AG09319 (cell line): ENCODE measurements at places on chromosomes 11 and 22.
A peak's percentile ranks its signal among the peaks of the same experiment; 100 is the strongest.

DNA sequence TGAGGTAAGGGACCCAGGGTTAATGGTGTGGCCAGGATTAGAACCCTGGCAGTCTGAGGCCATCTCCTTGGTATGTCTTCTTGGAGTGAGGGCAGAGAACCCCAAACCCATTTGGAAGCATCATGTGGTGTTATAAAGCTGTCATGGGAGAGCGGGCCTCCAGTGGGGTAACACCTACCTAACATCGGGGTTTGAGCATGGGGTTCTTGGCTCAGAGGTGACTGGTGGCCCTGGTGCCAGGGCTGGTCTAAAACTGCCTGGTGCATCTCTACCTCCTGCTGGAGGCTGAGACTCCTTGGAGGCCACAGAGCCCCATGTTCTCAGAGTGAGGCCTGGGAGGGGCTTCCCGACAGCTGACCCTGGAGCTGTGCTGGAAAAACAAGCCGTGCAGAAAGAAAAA is 4.5 kb downstream of the PRDM11 start:
- DNase-seq = no peak

DNA sequence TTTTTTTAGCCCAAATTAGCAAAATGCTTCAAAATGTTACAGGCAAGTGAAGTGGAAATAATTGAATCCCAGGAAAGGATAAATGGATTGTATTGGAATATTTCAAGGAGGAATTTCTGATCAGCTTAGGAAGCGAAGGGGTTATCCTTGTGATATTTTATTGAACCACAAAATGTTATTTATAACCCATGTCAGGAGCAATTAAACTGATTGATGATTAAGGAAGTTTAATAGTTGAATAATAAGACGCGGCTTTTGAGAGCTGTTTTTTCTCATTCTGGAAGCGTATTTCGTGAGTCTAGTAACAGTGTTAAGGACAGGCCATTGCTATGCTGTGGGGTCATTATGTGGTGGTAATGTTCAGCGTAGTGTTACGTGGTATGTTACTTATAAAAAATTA is 192.3 kb downstream of the TBC1D22A start:
- DNase-seq = no peak

- DNase-seq = no peak
Measured at GRCh38 chr11:36035999-36036398, 92.1 kb downstream of the LDLRAD3 start.

DNA sequence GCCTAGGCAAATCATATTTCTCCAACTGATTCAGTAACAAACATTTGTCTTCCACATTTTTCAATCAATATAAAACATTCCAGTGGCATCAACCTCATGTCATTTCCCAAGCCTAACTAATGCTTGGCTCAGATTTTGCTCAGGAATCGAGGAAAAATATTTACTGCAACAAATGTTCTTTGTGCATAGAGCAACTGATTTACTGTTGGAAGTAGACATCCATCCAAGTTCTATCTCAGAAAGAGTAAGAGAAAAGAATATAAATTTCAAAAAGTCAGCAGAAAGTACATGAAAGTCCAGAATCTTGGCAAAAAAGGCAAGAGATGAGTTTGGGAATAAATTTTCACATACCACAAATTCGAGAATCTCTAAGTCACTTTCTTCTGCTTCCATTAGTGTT is 2245.0 kb upstream of the RAG2 start:
- DNase-seq = no peak

GRCh38 chr11:100072131-100072530 is 615.0 kb upstream of the ARHGAP42 start:
- DNase-seq = no peak

- no peak for DNase-seq
Measured at GRCh38 chr11:67291481-67292381, 2.6 kb downstream of the ANKRD13D start.

DNA sequence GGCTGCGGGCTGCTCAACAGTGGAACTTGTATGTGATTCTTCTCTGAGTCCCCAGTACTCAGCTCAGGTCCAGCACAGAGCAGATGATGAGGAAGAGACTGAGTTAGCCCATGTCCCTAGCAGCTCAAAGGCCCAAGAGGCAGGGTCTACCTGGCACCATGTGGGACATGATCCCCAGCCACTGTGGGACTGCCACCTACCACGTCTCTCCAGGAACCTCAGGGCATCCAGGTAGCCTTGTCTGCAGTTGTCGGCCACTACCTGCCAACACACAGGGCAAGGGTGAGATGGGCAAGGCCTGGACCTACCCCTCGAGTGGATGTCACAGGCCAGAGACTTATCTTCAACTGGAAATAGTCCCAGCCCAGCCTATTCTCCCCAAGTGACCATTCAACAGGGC is 4.4 kb downstream of the PNPLA5 start:
- DNase-seq = no peak

- no peak for DNase-seq
Measured at GRCh38 chr22:44661070-44661469, 40.9 kb upstream of the PRR5 start.

- DNase-seq = no peak
Measured at GRCh38 chr11:13705710-13706109, 37.2 kb downstream of the FAR1 start.

- no peak for DNase-seq
Measured at GRCh38 chr11:120702656-120703055, 191.1 kb downstream of the GRIK4 start.

DNA sequence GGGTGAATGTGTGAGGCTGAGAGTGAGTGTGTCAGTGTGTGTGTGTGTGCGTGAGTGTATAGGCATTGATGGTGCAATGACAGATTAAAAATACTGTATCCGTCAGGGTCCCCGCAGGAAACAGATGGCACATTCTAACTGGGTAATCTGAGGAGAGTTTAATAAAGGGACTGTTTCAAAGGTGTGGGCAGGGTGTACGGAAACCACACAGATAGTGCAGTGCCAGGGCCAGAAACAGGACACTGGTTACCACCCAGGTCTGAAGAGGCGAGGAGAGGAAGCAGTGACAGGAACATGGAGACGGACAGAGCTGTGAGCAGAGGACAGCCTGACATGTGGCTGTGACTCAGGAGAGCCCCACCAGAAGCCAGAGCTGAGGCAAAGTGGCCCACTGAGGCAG is 16.5 kb downstream of the P2RX3 start:
- no peak for DNase-seq

GRCh38 chr11:100467821-100468508 is 219.1 kb upstream of the ARHGAP42 start:
- DNase-seq = no peak

- no peak for DNase-seq
Measured at GRCh38 chr11:45391168-45391850, 105.2 kb upstream of the SYT13 start.

DNA sequence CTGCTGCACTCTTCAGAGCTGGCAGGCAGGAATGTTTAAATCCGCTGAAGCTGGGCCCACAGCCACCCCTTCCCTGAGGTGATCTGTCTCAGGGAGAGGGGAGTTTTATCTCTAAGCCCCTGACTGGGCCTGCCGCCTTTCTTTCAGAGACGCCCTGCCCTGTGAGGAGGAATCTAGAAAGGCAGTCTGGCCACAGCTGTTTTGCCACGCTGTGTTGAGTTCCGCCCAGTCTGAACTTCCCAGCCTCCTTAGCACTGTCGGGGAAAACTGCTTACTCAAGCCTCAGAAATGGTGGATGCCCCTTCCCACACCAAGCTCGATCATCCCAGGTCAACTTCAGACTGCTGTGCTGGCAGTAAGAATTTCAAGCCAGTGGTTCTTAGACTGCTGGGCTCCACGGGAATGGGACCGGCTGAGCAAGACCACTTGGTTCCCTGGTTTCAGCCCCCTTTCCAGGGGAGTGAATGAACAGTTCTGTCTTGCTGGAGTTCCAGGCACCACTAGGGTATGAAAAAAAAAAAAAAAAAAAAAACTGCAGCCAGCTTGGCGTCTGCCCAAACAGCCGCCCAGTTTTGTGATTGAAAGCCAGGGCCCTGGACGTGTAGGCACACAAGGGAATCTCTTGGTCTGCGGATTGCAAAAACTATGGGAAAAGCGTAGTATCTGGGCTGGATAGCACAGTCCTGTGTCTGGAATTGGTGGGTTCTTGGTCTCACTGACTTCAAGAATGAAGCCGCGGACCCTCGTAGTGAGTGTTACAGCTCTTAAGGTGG is 127.4 kb downstream of the SPON1 start:
- no peak for DNase-seq

- peak; percentile 75 for DNase-seq
Measured at GRCh38 chr22:27435844-27436576, 365.5 kb downstream of the MN1 start.

GRCh38 chr11:70225681-70226177 is 22.6 kb downstream of the FADD start:
- DNase-seq = no peak

GRCh38 chr11:63839508-63840355 is 822 bp downstream of the MARK2 start:
- no peak for DNase-seq

GRCh38 chr11:6616596-6617250 is 2.5 kb downstream of the TPP1 start:
- no peak for DNase-seq

- no peak for DNase-seq
Measured at GRCh38 chr11:115963156-115963555, 458.9 kb upstream of the CADM1 start.

DNA sequence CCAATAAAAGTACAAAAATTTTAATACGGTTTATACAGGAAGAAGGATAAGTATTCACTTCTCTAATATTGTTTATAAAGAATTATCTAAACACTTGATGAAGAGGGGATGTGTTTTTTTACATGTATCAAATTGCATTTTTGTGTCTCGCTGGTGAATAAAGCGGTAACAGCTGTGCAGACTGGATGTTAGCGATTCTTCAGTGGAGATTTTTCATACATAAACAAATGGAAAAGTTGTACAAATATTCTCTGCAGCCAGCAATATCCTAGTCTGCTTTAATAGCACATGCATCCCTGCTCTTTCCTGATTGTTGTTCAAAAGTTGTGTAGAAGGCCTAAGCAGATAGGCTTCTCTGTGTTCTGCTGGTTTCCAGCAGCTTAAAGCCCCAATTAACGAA is 369.3 kb downstream of the SOX6 start:
- DNase-seq = no peak

- DNase-seq = no peak
Measured at GRCh38 chr11:45798793-45799441, 6.0 kb upstream of the SLC35C1 start.

DNA sequence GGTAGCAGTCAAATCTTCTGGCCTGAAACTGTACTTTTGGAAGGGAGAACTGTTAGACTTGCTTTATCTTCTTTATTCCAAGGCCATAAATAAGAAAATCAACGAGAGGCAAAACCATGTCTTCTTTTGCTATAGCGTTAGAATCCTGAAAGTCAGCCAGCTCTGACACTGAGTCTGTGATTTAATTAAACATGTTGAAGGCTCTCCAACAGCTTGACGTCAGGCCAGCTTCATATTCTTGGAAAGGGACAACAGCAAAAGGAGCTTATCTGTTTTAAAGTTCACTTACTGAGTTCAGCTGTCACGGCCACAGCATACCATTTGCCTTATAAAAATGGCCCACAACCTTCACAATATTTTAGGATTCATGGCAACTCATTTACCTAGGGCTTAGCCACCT is 131.0 kb upstream of the LDLRAD3 start:
- DNase-seq = no peak

DNA sequence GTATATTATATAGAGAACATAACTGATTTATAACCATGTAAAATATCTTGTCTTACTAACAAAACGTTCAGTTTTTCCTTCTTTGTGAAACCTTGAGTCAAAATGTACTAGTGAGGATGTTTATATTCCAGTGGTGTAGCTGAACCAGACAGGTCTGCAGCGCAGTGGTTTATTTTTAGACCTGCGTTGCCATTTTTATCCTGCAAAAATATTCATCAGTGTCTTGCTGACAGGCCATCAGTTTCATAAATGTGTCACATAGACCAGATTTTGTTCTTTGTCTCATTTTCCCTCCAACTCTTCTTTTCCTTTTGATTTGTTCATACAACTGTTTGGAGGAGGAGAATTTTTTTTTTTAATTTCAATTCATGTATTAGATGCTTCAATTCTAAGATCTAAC is 43.1 kb downstream of the HSD17B12 start:
- no peak for DNase-seq

DNA sequence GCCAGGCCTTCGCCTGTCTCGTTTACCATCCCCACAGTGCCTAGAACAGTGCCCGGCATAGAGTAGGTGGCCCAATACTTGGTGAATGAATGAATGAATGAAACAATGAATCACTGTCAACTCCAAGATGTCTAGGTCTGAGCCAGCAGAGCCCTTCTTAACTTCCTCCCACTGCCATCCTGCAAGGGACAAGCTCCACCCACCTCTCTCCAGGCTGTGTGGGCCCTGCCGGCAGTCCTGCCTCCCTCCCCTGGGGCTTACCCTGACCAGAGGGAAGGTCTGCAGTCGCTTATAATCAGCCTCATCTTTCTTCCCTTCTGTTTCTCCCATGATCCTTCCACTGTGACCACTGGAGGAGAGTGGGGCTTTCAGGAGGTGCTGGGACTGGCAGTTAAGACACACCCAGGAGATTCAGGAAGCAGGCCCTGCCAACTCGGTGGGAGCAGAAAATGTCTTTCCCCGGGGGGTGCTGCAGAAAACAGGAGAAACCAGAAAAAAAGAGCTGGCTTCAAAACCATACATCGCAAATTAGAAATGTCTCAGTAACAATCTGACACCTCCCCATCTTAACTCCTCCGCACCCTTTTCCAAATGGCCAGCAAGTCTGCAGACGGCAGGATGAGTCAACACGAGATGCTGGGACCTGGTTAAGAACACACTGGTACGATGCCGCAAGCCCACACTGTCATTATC is 11.4 kb downstream of the DNAL4 start:
- no peak for DNase-seq

DNA sequence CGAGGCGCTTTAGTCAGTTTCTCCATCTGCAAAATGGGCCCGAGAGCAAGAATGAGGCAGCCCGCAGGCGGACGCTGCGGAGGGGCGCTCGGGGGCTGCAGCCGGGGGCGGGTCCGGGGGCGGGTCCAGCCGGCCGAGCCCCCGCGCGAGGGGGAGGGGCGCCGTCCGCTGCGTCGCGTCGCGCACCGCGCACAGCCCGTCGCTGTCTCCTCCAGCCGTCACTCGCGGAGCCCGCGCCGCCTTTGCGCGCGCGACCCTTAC is 282 bp downstream of the PC start:
- DNase-seq = no peak

GRCh38 chr22:35677460-35678187 is 29.4 kb downstream of the APOL6 start:
- no peak for DNase-seq

- no peak for DNase-seq
Measured at GRCh38 chr11:7376386-7376785, 108.9 kb upstream of the OLFML1 start.

- no peak for DNase-seq
Measured at GRCh38 chr11:73458201-73458600, 82.0 kb downstream of the RELT start.

DNA sequence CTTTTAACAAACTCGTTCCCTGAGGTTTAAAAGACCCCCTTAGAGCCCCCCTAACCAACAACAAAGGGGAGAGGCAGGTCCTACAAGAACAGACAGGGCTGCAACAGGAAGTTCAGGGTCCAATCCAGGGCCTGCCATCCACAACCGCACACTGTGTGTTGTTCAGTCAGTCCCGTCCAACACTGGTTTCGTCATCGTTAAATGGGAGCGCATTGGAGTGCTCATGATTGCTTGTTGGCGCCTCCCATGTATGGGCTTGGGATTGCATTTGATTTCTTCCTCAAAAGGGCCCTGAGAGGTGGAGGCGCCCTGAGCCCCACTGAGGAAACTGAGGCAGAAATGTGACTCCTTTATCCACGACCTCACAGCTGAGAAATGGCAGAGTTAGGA is 174.1 kb downstream of the MN1 start:
- no peak for DNase-seq

GRCh38 chr22:38258895-38259294 is 13.9 kb downstream of the TMEM184B start:
- DNase-seq = no peak
